ENCODE measurements at places on chromosomes 3 and 15. TPM values are rescaled to one million over a fixed set of nuclear protein-coding genes. Genes with fewer than 3 reads are reported as not detected.
A peak's percentile ranks its signal among the peaks of the same experiment; 100 is the strongest.

- no peaks in the 10 kb centered on the region for H3K4me1 ChIP-seq
- no peaks in the 10 kb centered on the region for H3K36me3 ChIP-seq
- DNase-seq, result no peak
- no peaks in the 10 kb centered on the region for H3K27me3 ChIP-seq
- H3K27ac ChIP-seq, result no peak overlapping the region
- H3K4me3 ChIP-seq, result no peak overlapping the region
Observed at GRCh38 chr15:26689462-26689861, 83.4 kb downstream of the GABRB3 start.

DNA sequence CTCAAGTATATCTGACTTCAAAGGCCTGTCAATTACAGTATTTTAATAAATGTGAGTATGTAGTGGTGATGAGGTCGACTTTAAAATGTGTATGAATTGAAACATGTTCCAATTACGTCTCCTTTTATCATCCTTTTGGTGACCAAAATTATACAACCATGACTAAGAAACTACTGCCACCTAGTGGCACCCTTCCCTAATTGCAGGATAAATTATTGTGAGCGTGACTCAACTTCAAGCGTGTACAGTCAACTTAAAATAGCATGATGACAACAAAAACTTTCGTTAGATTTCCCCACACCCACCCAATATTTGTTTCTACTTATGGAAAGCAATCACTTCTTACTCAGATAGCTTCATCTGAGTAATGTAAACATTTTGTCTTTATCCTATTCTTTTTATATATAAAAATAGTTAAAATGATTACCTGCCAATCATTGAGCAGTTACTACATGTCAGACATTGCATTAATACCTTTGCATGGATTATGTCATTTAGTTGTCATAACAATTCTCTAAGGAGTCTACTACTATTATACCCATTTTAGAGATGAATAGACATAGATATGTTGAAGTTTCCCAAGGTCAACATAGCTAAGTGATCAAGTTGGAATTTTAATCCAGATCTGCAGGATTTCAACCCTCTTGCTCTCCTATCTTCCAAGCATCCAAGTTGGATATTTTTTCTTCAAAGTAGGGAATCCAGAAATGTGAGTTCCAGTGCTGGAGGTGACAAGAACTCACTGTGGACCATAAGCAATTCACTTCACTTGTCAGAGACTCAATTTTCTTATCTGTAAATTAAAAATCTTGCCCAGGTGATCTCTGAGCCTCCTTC, 106.0 kb downstream of the MEX3B start:
- no peak overlapping the region for H3K4me3 ChIP-seq
- H3K27ac ChIP-seq, result no peak overlapping the region
- H3K4me1 ChIP-seq, result no peaks in the 10 kb centered on the region
- peak; percentile 43 for DNase-seq

GRCh38 chr3:43286115-43286840, at the start of gene SNRK:
TSS of gene SNRK (plus strand) at chr3:43286540. CDS start at chr3:43303204, 16,664 bp downstream.
- H3K4me3 ChIP-seq, result peak within 1 kb of the TSS; percentile 81
- H3K36me3 ChIP-seq, result no peaks in the 10 kb centered on the region
- no peaks in the 10 kb centered on the region for H3K27me3 ChIP-seq
- DNase-seq, result peak; percentile 73

- no peak for DNase-seq
- H3K27me3 ChIP-seq, result no peaks in the 10 kb centered on the region
- H3K4me3 ChIP-seq, result no peak overlapping the region
- no peaks in the 10 kb centered on the region for H3K36me3 ChIP-seq
- H3K27ac ChIP-seq, result no peak overlapping the region
Observed at GRCh38 chr3:6679510-6679909, 181.4 kb upstream of the GRM7 start.

Gene BFSP2
- not detected for total RNA-seq

DNA sequence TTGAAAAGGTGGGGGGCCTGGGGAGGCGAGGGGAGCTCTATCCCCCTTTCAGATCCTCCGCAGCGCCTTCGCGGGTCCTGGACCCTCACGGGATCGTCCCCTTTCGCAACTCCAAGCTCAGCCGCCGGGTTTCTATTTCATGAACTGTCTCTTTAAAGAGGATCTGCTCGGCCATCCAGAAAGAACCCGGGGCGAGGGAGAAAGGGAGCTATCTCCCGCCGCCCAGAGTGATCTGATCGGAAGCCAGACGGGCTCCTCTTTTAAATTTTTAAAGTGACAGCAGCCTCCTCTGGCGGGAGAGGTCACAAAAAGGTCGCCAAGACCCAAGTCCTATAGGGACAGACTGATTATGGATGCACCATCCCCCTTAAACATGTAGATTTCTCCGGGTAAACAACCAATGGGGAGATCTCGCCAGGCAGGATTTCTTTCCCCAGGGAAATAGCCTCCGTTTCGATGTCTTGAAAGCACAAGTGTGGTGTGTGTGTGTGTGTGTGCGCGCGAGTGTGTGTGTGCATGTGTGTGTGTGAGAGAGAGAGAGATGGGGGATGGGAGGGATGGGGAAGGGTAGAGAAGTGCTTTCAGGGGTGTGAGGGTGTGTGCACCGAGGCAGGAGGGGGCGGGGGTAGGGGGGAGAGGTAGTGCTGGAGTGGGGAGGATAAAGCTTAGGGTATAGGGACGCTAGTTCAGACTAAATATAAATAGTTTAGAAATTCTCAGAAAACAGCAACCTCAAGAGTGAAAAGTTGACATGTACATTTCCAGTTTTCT, 516.1 kb downstream of the MECOM start:
- peak; percentile 86 for DNase-seq
- H3K36me3 ChIP-seq, result no peaks in the 10 kb centered on the region
- no peaks in the 10 kb centered on the region for H3K4me1 ChIP-seq
- peak overlapping the region; percentile 87 for H3K4me3 ChIP-seq
- H3K27ac ChIP-seq, result peak overlapping the region; percentile 77
- H3K27me3 ChIP-seq, result no peaks in the 10 kb centered on the region

Gene ECT2
- total RNA-seq, result 14.6 TPM

DNA sequence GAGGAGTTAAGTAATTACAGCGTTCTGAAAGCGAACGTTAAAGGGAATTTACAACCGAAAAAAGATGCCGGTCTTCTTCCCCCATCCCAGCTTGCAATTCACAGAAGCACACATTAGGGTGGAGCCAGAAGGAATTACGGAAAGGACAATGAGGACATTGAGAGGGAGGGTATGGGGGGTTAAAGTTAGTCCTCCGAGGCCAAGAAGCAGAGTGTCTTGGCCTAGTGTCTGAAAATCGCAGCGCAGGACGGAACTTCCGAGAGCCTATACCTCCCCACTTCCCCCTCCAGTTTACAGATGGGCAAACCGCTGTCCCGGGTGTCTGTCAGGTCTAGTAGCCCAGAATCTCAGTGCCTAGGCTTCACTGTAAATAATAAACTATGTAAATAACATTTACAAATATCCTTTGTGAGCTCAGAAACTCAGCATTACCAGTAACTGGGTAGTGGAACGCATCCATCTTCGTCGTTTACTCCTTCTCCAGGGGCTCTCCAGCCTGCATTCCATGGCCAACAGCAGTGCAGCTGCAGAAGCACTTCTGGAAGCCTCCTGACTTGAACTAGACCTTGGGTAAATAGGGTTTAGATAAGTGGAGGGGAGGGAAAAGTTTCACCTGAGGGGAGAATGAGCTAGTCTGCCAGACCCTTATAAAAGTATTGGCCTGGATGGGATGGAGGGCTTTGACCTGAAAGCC, 922 bp downstream of the ADPRH start:
- peak overlapping the region; percentile 47 for H3K4me3 ChIP-seq
- H3K4me1 ChIP-seq, result peaks cover 3% of the 10 kb centered on the region
- H3K36me3 ChIP-seq, result no peaks in the 10 kb centered on the region

GRCh38 chr3:25181096-25181495, 247.0 kb upstream of the RARB start:
- no peaks in the 10 kb centered on the region for H3K27me3 ChIP-seq
- H3K27ac ChIP-seq, result no peak overlapping the region
- H3K4me1 ChIP-seq, result no peaks in the 10 kb centered on the region
- H3K36me3 ChIP-seq, result no peaks in the 10 kb centered on the region
- H3K4me3 ChIP-seq, result no peak overlapping the region

Gene ARRDC4
- total RNA-seq, result 39.8 TPM

DNA sequence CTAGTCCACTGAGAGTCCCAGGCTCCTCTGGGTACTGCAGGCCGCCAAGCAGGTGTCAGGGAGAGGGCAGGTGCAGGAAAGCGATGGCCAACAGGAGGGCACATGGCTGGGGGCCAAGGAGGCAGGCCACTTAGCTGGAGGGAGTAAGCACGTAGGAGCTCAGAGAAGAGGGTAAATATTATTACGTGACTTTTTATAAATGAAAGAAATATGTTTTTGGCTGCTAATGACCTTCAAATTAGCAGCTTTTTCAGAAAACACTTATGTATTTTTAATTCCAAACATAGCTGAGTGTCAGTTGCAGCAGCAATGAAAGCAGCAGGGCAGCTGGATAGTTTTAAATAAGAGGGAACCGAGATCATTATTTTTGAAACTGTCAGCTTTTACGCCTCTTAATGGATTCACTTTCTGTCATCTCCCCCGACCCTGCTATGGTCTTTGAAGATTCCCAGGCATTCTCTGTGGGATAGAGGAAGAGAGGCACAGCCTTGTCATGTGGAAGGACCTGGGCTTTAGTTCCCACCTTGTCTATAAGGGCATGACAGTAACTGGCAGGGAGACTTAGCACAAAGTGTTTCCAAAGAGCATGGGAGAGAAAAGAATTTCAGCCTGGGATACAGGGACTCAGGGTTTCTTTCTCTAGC, 477.1 kb downstream of the EPHB1 start:
- no peak overlapping the region for H3K27ac ChIP-seq
- no peaks in the 10 kb centered on the region for H3K4me1 ChIP-seq
- H3K36me3 ChIP-seq, result no peaks in the 10 kb centered on the region
- no peak overlapping the region for H3K4me3 ChIP-seq
- no peaks in the 10 kb centered on the region for H3K27me3 ChIP-seq

Gene GOLGA6L9
- 1.5 TPM for total RNA-seq

Gene NCKIPSD
- 15.4 TPM for total RNA-seq

Gene NKTR
- total RNA-seq, result 44.6 TPM

Gene LIPH
- under 0.01 TPM for total RNA-seq

DNA sequence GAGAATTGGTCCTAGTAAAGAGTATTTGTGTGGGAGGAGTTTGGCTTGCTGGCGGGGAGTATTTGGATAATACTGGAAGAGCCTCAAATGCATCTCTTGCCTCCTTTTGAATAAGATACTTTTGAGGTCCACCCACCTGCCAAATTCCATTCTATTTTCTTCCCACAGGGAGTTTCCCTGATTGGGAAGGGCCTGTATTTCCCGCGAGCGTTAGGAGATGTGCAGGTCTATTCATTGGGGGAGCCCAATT, 406 bp upstream of the RASA2 start:
- peak overlapping the region; percentile 62 for H3K27ac ChIP-seq
- DNase-seq, result peak; percentile 84
- H3K36me3 ChIP-seq, result no peaks in the 10 kb centered on the region
- H3K27me3 ChIP-seq, result no peaks in the 10 kb centered on the region

Gene CSPG4
- total RNA-seq, result 109 TPM

GRCh38 chr3:183308751-183309150, 55.7 kb downstream of the B3GNT5 start:
- H3K4me1 ChIP-seq, result no peaks in the 10 kb centered on the region
- peaks cover 12% of the 10 kb centered on the region for H3K27me3 ChIP-seq
- no peak overlapping the region for H3K27ac ChIP-seq
- no peaks in the 10 kb centered on the region for H3K36me3 ChIP-seq
- H3K4me3 ChIP-seq, result no peak overlapping the region

DNA sequence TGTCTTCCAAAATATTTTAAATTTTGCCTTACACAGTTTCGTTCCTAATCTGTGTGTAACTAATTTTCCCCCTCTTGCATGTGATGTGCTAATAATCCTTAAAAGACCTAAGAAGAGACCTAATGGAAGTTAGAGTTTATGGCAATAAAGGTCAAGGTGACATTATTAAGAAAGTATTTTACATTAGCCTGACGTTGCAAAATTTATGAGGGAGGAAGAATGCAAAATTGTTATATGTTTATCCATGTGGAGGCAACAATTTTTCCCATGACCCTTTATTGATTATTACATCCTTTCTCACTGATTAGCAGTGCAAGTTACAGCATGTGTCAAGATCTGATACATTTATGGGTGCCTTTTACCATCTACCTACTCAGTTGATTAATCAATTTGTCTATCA, 373.8 kb upstream of the ROBO1 start:
- no peaks in the 10 kb centered on the region for H3K36me3 ChIP-seq
- H3K4me1 ChIP-seq, result no peaks in the 10 kb centered on the region
- no peak overlapping the region for H3K27ac ChIP-seq
- H3K4me3 ChIP-seq, result no peak overlapping the region
- DNase-seq, result no peak

DNA sequence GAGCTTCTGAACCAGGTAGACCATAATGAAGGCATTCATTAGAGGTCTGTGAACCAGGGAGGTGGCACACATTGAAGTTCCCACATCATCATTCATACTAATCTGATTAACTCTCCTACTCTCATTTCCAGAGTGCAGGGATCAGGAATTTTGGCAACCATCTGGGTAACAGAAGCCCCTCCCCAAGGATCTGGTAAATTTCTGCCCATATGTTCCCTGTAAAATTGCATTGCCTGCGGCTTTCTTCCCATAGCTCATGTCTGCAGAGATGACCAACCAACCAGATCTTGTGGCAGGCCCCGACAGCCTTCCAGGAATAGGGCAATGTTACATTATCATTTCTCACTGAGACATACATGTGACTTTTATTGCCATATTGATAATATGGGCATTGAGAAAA, 111.4 kb upstream of the CHL1 start:
- DNase-seq, result no peak
- no peaks in the 10 kb centered on the region for H3K36me3 ChIP-seq
- no peak overlapping the region for H3K4me3 ChIP-seq
- H3K4me1 ChIP-seq, result no peaks in the 10 kb centered on the region
- H3K27ac ChIP-seq, result no peak overlapping the region

Gene IL20RB
- 0.51 TPM for total RNA-seq

DNA sequence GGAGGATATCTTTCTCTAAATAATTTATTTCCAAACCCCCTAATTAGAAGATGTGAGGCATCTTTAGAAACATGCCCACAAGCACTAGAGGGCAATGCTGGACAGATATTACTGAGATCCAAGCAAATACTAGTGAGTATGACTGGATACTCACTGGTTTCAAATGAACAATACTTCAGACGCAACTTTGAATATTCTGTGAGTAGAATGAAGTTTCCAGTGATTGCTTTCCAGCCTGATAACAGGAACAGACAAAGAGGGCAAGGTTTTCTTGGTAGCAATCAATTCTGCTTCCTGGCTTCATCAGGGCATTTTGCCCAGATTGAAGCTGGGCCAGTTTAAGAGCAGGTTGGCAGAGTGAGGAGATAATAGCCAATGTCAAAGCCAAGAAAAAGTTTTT, 442.6 kb upstream of the PDZRN3 start:
- H3K36me3 ChIP-seq, result no peaks in the 10 kb centered on the region
- H3K27me3 ChIP-seq, result no peaks in the 10 kb centered on the region
- H3K4me1 ChIP-seq, result no peaks in the 10 kb centered on the region
- H3K27ac ChIP-seq, result no peak overlapping the region

DNA sequence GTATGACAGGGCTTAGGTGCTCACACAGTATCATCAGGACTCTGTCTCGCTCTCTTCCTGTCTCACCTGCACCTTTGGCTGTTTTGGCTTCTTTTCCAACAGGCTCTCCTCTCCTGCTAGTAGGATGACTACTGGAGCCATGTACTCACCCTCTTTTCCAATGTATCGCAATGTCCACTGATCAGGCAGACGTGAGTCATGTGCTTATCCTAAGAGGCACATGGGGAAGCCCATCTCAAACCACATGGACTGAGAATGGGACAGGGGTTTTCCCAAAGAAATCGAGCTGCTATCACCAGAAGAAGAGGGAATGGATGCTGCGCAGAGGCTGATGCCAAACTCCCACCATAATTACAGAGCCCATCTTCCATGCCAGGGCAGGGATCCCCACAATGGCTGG, 180.6 kb downstream of the IL5RA start:
- H3K36me3 ChIP-seq, result no peaks in the 10 kb centered on the region
- no peak for DNase-seq
- H3K27ac ChIP-seq, result no peak overlapping the region
- H3K4me1 ChIP-seq, result no peaks in the 10 kb centered on the region
- H3K4me3 ChIP-seq, result no peak overlapping the region

Gene VIPR1
- not detected for total RNA-seq

Data from fibroblast of lung (primary cell).